ENCODE measurements at places on chromosomes 3 and 15.

DNA sequence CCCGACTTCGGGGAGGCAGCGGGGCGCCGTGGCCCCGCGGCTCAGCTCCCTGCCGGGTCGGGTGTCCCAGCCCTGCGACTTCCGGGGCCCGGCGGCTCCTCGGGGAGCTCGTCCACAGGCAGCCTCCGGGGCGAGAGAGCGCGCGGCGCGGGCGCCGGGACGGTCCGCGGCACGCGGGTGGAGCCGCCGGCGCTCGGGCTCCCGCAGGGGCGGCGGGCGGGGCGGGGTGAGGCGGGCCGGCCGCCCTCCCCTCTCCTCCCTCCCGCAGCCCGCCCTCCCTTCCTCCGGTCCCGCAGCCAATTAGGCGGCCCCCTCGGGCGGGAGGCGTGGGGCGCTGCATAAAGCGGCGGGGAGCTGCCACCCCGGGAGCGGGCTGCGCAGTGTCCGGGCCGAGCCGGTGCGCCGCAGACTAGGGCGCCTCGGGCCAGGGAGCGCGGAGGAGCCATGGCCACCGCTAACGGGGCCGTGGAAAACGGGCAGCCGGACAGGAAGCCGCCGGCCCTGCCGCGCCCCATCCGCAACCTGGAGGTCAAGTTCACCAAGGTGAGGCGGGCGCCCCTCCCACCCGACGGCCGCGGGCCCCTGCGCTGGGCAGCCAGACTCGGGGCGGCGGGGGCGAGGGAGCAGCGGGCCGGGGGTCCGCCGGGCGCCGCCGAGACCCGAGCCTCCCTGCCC is at the start of gene ALDH1A3:
TSS of gene ALDH1A3 (plus strand) at position 368 of the 675 bp plus-strand sequence. CDS start at position 445, 77 bp downstream.
- DNase-seq: no peak

DNA sequence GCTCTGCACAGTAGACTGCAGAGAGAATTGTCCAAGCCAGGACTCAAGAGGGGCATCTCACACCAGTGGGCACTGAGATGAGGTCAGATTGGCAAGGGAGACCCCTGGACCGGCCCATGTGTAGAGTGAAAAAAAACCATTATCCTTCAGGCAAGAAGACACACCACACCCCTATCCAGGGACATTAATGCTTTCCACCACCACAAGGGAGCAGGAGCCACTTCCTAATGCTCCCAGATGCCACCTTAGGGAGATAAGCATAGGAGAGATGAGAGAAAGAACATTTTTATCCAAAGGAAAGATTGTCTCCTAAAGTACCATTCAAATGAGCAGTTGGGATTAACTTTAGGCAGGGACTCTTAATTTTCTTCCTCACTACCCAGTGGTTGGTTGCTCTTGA is 109.6 kb upstream of the PTX3 start:
- DNase-seq: no peak

GRCh38 chr3:20589275-20589674 is 403.3 kb upstream of the SGO1 start:
- no peak for DNase-seq

GRCh38 chr3:42735615-42736014 is 33.0 kb upstream of the HHATL start:
- peak; percentile 0 for DNase-seq

GRCh38 chr15:68888419-68888818 is 41.9 kb upstream of the SPESP1 start:
- DNase-seq: no peak

DNA sequence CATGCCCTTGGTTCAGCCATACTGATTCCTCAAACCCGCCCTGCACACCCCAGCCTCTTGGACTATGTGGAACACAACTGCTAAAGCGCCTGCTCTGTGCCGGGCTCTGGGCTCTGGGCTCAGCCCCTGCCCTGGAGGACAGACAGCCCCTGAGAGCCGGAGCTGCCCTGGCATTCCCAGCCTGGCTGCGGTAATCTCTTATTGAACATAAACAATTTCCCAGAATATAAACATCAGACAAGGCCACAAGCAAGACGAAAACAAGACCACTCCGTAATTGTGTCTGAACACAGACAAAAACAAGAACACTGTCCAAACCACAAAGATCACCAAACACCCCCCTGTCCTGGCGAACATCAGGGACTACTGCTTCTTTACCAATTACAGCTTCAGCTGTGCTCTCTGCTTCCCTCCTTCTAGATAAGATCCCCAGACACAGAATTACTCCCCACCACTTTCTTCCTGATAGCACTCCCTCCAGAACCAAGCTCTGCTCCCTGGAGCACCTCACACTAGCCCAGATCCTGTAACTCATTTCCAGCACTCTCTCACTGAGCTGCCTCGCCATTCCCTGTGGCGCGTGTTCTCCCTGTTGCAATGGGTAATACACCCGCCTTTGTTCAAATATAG is 57.1 kb upstream of the TLE3 start:
- no peak for DNase-seq

DNA sequence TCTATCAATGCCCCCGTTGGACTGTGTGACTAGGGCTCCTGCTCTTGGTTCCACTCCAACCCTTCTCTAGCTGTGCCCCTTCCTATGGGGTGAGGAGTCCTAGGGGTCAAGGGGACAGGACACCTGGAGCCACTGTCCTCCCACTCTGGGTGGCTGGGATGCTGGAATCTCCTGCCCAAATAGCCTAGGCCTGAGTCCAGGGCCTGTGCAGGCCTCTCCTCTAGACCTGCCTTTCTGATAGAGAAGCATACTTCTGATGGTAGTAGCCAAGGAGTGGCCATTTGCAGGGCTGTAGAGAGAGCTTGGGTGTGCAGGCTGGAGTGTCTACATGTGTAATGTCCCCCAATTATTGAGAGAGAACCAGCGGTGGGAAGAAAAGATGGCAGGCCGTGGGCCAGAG is 54.2 kb downstream of the ITGA11 start:
- DNase-seq: no peak

Data from activated CD4-positive, alpha-beta T cell treated with anti-CD3 and anti-CD28 coated beads for 1 hour (primary cell).